ENCODE measurements at places on chromosomes 5 and 9.

GRCh38 chr5:73859696-73860095 is 233.7 kb downstream of the ARHGEF28 start:
- no peak for DNase-seq

- DNase-seq: no peak
Measured at GRCh38 chr5:128842241-128842640, 123.0 kb upstream of the SLC27A6 start.

DNA sequence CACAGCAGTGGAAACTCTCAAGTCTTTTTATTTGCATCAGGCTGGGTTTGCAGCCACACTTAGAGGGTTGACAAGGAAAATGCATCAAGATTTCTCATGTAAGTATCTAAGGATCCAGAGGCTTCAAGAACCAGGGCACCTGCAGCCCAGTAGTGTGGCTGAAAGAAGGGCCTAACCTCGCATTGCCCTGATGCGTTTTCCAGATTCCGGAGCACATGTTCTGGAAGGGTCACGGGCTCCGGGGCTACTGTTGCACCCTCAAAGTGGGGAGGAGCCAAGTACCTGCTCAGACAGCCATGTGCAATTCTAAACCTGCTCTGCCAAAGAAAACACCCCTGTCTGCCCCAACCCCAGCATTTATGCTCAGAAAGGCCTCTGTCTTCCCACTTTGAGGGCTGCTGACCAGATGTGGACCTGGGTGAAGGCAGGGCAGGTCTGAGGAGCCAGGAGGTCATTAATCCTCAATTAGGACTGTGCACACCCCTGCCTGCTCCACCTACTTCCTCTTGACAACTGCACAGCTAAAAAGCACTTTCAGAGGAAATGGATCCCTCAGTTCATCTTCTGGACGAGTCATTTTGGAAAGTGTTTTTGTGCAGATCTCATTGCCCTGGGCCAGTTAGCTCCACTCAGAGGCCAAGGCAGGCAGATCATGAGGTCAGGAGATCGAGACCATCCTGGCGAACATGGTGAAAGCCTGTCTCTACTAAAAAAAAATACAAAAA is 110.7 kb downstream of the SAXO1 start:
- no peak for DNase-seq

GRCh38 chr9:97859346-97859745 is 6.3 kb downstream of the FOXE1 start:
- DNase-seq: no peak

DNA sequence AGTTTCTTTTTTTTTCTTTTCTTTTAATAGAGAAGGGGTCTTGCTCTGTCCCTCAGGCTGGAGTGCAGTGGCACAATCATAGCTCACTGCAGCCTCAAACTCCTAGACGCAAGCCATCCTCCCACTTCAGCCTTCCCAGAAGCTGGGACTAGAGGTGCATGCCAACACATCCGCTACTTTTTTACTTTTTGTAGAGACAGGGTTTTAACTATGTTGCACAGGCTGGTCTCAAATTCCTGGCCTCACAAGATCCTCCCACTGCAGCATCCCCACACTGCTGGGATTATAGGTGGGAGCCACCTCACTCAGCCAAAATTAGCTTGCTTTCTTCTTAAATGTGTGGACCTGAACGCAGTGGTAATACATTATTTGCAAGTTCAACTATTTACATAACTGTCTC is 66.1 kb downstream of the SERINC5 start:
- DNase-seq: no peak

GRCh38 chr9:34686732-34687131 is 4.3 kb downstream of the CCL19 start:
- DNase-seq: no peak

GRCh38 chr5:116454417-116454927 is 120.2 kb downstream of the SEMA6A start:
- DNase-seq: peak; percentile 65

DNA sequence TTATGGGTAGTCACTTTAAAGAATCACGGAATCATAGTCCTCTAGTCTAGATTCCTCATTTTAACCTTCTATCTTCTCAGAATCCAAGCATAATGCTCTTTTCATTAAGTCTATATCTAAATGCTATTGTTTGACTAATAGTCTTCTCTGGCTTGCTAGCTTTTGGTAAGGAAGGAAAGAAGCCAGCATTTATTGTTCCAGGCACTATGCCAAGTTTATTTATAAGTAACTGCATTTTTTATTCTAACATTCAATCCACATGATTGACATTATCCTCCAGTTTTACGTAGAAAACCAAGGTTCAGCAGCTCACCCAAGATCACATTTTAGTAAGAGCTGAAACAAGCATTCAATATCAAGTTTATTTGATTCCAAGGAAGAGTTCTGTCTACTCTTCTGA is 254.2 kb downstream of the SAXO1 start:
- DNase-seq: no peak

GRCh38 chr9:127683723-127684122 is 23.1 kb upstream of the CFAP157 start:
- DNase-seq: no peak

GRCh38 chr5:42494414-42494813 is 71.2 kb downstream of the GHR start:
- DNase-seq: no peak

GRCh38 chr5:181131514-181131913 is 545 bp upstream of the OR2V1 start:
- DNase-seq: no peak

DNA sequence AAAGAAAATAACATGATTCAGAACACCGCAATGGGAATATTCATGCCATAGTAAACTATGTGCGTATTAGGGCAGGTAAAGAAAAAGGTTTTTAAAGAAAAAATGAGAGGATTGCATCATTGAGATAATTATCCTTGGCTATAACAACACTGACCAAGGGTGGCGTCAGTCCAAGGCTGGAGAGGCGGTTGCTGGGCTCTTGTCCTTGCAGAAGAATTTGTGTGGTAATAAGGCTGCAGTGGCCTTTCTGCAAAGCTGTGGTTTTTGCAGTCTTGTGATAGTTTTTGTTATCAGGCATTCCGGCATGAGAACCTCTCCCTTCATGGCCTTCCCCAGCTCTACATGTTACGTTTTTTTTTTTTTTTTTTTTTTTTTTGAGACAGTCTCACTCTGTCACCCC is 14.0 kb downstream of the BOD1 start:
- DNase-seq: no peak

- no peak for DNase-seq
Measured at GRCh38 chr9:33468215-33468730, 5.5 kb downstream of the NOL6 start.

DNA sequence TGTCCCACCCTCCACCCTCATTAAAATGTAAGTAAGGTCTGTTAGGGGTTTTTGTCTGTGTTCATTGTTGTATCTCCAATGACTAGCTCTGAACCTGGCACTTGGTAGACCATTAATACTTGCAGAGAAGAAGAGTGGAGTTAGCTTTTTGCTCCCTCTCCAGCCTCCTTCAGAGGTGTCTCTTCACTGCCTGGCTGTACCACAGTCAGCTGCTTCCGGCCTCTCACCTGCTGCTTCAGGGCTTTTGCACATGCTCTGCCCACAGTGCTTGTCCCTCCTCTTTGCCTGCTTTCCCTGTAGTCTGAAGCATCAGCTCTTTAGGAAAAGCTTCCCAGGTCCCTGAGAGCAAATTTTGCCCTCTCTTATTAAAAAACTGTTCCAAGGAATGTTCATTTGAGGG is 83.6 kb downstream of the SNX24 start:
- DNase-seq: no peak

DNA sequence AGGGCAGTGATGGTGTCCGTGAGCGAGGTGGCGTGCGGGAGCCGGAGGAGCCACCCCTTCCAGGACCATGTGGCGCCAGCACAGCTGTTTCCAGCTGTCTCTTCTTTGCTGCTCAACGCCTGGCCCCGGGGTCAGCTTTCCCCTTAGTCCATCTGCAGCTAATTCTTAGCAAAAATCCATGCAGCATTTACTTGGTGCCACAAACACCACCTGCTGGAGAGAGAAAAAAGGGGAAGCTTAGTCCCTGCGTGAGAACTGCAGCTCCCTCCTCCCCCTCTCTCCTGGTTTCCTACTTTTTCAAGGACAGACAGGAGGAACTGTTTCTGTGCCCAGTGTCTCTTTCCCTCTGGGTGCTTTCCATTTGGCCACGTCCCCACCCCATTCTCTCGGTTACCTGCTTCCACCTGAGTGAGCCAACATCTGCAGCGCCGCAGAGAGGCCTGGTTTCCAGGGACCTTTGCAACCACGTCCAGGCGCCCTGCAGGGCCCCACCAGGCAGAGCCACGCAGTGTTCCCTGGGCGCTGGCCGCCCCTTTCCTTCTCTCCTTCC is 3.4 kb downstream of the SLC6A19 start:
- no peak for DNase-seq

GRCh38 chr5:53542926-53543325 is 17.5 kb upstream of the NDUFS4 start:
- no peak for DNase-seq

DNA sequence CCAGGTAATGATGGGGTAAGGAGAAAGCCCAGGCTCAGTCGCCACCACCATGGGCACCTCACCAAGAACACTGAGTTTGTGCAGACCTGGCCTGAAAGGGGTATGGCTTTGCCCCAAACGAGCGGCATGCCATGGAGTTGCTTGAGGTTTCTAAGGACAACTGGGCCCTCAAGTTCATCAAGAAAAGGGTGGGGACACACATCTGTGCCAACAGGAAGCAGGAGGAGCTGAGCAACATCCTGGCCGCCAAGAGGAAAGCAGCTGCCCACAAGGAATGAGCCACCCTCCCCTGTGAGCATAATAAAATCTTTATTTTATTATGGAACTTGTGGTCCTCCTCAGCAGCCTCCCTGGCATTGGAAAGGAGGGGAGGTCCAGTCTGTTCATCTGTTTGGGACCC is 23.8 kb downstream of the CD14 start:
- DNase-seq: no peak

GRCh38 chr5:1201327-1202025 is at the start of gene SLC6A19:
SLC6A19 (plus strand) TSS chr5:1201595; CDS start chr5:1201651, 56 bp downstream.
- no peak for DNase-seq

- DNase-seq: no peak
Measured at GRCh38 chr9:115237385-115237998, 119.5 kb upstream of the TNC start.

- no peak for DNase-seq
Measured at GRCh38 chr5:168282120-168282519, 9.3 kb upstream of the WWC1 start.

GRCh38 chr9:22919423-22919822 is 472.8 kb downstream of the DMRTA1 start:
- no peak for DNase-seq

DNA sequence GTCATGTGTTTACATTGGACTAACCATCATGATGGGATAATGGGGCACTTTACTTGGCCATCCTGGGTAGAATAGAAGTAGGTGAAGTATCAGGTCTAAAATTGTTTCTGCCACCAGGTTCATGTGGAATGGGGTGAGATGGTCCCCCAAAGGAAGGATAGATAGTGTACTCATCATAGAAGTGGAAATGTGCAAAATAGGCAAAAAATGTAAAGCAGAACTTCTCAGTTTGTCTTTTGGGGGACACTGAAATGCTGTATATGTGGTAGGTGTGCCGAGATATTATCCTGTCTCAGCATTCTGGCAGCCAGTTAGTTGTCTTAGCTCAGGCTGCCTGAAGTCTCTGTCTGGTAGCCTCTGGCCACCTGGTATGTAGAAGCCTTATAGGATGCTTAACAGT is 107.6 kb downstream of the FOCAD start:
- no peak for DNase-seq

DNA sequence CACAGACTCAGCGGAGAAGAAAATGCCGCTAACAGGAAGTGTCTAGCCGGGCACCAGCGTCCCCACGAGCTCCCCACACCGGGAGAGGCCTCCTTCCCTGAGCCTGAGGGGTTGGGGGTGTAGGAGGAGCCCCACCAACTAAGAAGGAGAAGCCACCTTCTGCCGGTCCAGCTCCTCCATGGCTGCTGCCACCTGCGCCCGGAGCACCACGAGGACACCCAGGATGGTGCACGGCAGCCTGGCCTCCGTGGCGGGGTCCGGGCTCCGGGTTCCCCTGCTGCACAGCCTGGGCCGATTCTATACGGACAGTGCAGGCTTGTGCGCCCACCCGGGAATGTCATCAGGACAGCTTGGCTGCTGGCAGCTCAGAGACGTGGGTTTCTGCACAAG is 297 bp downstream of the LCN8 start:
- no peak for DNase-seq

- no peak for DNase-seq
Measured at GRCh38 chr5:140673187-140673976, at the start of gene DND1. DND1 (minus strand) TSS chr5:140673576; CDS start chr5:140673542, 34 bp downstream.

GRCh38 chr5:66558560-66558959 is 37.6 kb upstream of the MAST4 start:
- DNase-seq: peak; percentile 27

DNA sequence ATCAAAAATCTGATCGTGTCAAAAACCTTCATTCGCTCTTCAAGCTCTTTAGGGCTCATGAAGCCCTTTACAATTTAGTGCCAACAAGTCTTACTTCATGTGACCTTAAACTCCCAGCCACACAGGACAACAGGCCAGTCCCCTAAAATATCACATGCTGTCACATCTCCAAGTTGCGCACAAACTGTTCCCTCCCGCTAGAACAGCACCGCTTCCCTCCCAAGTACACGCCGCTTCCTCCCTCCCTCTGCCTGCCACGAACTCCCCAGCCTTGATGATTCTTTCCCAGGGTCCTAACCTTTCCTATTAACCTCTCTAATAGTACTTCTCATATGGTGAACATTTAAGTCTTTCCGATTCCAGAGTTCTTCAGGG is 91.2 kb downstream of the TLE1 start:
- no peak for DNase-seq

GRCh38 chr5:16345454-16345853 is 120.1 kb downstream of the ZNF622 start:
- DNase-seq: no peak

DNA sequence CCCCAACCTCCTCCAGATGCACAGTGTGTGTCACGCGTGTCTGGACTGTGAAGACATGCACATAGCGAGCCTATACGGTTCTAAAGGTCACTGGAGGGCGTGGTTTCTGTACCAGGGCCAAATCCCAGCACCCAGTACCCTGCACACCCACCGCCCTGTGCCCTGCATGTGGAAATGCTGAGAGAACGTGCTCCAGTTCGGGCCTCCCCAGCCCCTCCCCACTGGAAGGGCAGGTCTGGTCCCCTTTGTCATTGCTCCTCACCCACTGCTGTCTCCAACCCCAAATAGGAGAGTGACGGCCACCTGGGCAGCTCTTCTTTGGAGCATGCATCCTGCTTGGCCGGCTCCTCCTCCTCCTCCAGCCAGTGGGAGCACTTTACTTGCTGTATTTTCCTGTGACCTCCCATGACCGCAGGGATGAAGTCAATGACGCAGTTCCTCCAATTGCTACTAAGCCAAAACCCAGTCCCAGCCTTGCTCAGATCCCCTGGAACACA is 116.7 kb downstream of the WNK2 start:
- no peak for DNase-seq

DNA sequence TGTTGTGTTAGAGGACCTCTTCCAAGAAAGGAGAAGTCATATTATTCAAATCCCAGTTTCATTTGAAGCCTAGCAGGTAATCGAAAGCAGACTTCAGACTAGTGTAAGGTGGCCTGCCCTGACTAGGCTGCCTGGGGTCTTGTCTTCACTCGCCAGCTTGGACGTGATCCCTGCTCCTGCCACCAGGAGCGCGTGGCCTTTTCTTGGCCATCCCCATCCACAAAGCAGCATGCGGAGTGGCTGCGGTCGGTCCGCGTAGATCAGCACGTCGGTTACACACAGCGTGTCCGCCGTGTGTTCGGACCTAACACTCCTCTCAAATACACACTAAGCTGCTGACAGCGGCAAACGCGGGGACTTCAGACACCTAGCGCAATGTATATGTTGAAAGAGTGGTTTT is 37.3 kb downstream of the CFAP77 start:
- no peak for DNase-seq

- no peak for DNase-seq
Measured at GRCh38 chr5:73031839-73032238, 76.0 kb downstream of the FCHO2 start.
